ENCODE measurements at places on chromosomes 16 and 17.

DNA sequence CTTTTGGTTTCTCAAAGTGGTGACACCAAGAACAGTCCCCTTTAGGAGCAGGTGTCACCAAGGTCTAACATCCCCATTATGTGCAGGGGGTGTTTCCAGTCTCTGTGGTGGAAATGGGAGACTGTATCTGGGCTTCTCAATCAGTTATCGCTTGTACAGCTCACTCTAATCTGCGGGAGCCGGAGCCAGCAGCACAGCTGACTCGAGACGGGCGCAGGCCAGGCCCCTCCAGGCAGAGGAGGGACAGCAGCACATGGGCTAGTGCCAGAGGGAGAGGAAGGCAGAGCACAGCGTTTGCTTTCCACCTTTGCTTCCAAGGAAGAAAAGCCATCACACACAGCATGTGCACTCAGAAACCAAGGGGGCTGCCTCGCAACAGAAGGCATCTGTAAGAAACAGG, 91.2 kb upstream of the CREBBP start:
- no peak for DNase-seq

DNA sequence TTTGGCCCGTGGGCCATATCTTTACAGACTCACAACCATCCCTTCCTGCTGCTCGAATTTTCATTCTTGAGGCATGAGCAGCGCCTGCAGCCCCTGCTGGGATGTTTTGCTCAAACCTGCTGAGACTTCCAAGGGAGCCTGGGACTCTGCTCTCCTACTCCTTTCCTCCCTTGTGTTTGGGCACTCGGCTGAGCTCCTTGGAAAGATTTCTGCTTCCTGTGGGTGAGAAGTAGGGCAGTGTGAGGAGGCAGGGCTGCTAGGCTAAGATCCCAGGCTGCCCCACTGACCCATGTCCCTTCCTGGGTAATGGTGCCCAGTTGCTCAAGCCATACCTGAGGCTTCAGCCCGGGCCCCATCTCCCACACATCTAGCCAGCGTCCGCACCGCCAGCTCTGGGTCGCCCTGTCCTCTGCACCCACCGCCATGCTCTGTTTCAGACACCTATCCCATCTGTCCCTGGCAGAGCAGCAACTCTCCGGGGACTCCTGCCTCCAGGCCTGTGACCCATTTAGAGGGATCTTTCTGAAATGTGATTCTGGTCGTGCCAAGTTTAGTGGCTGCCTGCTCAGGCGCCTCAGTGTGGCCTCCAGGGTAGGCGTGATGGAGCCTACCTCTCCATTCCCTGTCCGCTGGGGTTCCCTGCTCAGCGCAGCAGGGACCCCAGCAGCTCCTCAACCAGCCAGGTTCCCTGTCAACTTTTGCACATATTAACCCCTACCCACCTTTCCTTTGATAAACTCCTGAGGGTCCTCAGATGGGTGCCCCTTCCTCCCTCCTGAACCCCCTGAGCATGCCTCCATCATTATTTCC, 190.1 kb downstream of the CCDC182 start:
- DNase-seq: no peak

- DNase-seq: peak; percentile 33
Observed at GRCh38 chr16:58127033-58127556, 2.1 kb downstream of the CFAP20 start.

GRCh38 chr17:82649501-82650261, 1.4 kb upstream of the WDR45B start:
- DNase-seq: no peak

- no peak for DNase-seq
Observed at GRCh38 chr17:40402668-40403067, 15.0 kb downstream of the TOP2A start.

DNA sequence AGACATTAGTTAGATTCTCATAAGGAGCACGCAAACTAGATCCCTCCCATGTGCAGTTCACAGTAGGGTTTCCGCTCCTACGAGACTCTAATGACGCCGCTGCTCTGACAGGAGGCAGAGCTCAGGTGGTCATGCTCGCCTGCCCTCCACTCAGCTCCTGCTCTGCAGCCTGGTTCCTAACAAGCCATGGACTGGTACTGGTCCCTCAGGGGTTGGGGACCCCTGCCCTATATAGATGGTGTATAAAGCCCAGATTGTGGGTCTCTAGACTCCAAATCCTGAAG, 52.1 kb upstream of the LYRM9 start:
- no peak for DNase-seq

DNA sequence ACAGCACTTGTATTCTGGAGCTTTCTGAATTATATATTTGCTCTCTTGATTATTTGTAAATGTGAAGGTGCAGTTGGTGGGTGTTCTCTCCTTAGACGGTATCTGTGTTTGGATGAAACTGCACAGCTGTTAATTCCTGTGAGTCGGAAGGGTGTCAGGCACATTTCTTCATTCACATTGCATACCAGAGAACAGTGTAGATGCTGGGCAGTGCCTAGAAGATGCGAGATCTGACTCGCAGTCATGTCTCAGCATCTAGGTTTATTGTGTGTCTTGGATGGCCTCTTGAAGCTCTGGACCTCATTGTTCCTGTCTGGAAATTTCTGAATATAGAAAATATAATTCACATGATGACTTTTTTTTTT, 61.2 kb downstream of the CLEC16A start:
- no peak for DNase-seq

DNA sequence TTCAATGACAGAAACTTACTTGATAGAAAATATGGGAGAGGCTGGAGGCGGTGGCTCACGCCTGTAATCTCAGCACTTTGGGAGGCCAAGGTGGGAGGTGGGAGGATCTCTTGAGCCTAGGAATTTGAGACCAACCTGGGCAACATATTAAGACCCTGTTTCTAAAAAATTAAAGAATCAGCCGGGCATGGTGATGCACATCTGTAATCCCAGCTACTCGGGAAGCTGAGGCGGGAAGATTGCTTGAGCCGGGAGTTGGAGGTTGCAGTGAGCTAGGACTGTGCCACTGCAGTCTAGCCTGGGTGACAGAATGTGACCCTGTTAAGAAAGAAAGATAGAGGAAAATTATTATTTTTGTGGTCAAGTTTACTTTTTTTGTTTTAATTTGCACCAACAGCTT, 2.1 kb upstream of the NLK start:
- DNase-seq: no peak

GRCh38 chr16:4900036-4900435, 36.9 kb downstream of the PPL start:
- no peak for DNase-seq

DNA sequence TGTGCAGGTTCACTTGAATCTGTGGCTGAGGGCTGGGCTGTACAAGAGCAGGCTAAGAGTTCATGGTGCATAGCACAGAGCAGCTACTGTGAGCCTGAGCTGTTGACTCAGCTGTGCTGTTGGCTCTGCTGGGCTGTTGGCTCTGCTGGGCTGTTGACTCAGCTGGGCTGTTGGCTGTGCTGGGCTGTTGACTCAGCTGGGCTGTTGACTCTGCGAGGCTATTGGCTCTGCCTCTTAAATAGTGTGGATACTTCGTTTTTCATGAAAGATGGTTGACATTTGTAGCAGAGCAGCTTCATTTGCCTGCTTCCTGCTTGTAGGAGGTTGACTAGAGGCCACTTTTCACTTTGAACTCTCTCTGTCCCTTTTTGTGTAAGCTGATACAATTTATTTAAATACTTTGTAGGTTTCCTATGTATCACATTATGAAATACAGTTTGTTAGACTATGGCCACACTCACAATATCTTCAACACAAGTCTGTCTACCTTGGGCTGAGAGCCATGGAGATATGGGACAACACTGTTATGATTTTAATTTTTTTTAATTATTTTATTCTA, 40.3 kb upstream of the CCNF start:
- DNase-seq: no peak

DNA sequence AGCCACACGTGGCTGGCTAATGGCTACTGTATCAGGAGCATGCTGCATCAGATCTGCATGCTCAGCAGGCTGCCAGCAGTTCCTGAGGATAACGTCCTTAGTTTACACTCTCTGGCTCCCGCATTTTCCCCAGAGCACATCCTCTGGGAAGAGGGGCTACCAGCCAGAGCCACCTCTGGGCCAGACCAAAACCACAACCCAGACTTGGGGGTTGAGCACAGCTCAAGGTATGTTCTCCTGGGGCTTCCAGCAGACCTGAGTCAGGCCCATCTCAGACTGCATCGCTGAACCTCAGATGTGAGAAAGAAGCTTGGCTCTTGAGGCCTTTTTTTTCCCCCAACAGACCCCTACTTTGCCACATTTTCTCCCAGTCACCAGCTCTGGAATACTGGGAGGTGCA, 23.7 kb upstream of the WSCD1 start:
- DNase-seq: no peak

GRCh38 chr17:62657690-62658089, 30.2 kb downstream of the MRC2 start:
- no peak for DNase-seq

DNA sequence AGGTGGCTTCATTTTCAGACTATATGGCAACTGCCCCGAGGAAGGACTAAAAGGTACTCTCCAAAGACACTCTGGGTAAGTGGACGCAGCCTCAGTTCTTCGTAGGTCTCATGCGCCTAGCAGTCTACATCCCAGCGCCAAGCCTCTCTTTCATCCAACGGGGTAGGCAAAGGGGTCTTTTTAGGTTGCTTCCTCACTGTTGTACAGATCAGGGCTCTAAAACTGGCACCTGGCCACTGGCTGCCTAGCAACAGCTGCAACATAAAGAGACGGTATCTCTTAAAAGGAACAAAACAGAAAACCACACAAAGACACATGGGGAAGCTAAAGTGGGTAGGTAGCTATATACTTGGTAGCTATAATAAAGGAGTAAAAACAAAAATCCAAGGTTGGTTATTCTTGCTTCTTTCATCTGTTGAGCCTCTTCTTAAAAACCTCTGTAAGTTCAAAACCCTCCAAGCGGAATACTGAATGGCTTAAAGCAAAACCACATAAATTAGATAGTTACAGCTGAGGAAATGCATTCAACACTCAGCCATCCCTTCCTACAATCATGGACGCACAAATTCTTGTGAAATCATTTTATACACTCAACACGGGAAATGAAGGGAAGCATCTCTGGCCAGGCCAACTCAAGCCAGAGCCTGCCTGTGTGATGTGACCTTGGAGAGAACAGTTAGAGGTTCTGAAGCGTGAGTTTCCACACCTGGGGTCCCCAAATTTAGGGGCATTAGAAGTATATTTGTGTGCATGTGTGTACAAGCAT, 22.7 kb downstream of the CYTH1 start:
- DNase-seq: peak; percentile 83

DNA sequence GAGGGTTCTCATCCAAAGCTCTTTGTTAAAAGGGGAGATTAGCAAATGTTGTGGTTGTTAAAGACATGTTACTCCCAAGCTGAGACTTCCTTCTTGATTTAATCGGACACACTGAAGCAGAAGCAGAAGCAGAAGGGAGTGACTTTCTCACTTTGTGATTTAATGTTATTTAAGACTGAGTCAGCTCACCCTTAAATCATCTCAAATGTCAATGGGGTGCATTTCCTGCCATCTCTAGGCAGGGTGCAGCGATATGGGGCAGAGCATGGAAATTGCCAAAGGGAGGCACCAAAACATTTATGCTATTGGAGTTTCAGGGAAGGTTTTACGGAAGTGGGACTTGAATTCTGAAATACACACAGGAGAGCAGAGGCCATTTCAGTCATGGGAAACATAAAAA, 283.6 kb downstream of the ABCC12 start:
- DNase-seq: no peak

- no peak for DNase-seq
Observed at GRCh38 chr16:57374067-57374534, 1.8 kb downstream of the CX3CL1 start.

DNA sequence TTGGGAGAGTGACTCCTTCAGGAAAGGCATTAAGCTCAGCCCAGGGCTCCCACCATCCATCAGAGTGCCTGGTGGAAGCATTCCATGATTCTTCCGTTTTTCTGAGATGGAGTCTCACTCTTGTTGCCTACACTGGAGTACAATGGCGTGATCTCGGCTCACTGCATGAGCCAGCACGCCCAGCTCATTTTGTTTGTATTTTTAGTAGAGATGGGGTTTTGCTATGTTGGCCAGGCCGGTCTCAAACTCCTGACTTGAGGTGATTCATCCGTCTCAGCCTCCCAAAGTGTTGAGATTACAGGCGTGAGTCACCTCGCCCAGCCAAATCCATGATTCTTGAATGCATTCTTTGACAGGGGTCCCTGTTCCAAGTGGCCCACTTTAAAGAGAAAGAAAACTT, 23.1 kb downstream of the MIS12 start:
- DNase-seq: no peak

DNA sequence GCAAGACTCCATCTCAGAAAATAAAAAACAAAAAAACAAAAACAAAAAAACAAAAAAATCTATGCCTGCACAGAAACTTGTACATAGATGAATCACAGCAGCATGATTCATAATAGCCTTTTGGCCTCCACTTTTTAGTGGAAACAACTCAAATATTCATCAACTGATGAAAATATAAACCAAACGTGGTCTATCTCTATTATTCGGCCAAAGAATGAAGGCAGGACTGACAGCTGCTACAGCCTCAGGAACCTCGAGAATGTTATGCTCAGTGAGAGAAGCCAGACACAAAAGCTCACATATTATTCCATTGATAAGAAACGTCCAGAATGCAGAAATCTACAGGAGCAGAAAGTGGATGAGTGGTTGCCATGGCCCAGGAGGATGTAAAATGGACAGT, 19.8 kb downstream of the PPL start:
- DNase-seq: no peak
